ENCODE measurements at places on chromosomes 2 and 18.

DNA sequence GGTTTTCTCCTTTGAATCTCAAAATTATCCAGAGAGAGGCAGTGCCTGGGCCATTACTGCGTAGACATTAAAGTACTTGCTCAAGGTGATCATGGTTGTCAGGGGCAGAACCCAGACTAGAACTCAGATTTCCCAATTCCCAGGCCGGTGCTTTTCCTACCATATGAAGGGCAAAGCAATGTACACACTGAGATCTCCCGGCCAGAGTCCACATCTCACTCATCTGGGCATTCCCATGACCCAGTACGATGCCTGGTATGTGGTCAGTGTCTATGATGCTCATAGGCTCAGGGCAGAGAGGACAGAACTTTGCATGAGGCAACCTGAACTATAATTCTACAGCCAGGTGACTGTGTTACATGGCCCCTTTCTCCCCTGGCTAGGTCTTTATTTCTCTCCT is 531.4 kb downstream of the TDRD15 start:
- no peak for DNase-seq

GRCh38 chr2:142853912-142854311 is 23.6 kb upstream of the KYNU start:
- peak; percentile 26 for DNase-seq

GRCh38 chr18:45910405-45911023 is 56.6 kb downstream of the EPG5 start:
- peak; percentile 78 for DNase-seq

- no peak for DNase-seq
Measured at GRCh38 chr2:213189001-213189899, 37.8 kb upstream of the IKZF2 start.
